H7 (cell line): ENCODE measurements at places on chromosomes 11 and 22. TPM values are rescaled to one million over a fixed set of nuclear protein-coding genes. Genes with fewer than 3 reads are reported as not detected.

VSIG2 gene
- total RNA-seq, result 0.48 and 0.90 TPM in 2 replicates

TBX1 gene
- total RNA-seq, result 6.2 and 6.7 TPM in 2 replicates

SNU13 gene
- 140 TPM in 2 replicates for total RNA-seq

- DNase-seq, result no peak
Measured at GRCh38 chr11:73059915-73060314, 82.2 kb downstream of the FCHSD2 start.

DNA sequence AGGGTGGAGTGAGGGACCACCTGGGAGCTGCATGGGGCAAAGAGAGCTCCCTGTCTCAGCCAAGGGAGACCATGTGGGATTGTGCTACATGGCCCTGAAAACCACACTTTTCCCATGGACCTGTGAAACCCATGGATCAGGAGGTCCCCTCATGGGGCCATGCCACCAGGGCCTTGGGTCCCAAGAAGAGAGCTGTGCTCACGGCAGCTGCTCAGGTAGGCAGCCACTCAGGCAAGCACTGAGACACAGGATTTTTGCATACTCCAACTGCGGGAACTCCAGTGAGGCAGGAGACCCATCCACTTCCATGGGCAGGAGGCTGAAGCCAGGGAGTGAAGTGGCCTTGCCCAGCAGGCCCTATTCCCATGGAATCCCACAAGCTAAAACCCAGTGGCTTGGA is 190.0 kb downstream of the KCNA4 start:
- no peak for DNase-seq

DNA sequence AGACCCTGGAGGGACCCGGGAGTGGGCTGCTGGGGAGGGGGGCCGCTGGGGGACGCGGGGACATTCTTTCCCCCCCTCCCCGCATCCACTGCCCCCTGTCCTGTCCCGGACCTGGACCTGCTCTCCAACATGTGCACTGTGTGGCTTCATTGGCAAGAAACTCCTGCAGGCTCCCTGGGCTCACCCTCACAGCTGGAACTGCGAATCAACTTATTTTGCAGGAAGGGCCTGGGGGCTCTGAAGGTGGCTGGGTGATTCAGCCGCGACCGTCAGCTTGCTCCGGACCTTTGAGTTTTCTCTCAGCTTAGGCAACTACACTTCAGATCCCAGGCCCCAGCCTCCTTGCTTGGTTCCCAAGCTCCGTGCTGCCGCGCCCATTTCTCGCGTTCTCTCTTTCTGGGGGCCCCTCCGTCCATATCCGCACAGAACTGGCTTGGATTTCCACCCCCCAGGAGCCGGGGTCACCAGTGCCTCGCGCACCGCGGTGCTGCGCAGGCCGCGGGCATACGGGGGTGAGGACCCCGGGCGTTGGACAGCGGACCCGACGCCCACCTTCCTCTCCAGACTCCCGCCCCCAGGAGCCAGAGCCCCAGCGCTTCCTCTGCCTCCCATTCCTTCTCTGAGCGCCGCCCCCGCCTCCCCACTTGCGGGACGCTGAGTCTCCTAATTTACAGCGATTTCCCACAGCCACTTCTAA is 471 bp upstream of the AHNAK start:
- DNase-seq, result peak; percentile 76

GRCh38 chr11:123246749-123247495 is 51.9 kb upstream of the CLMP start:
- DNase-seq, result peak; percentile 81

- DNase-seq, result no peak
Measured at GRCh38 chr11:125902277-125902926, 604 bp downstream of the PUS3 start.

DNA sequence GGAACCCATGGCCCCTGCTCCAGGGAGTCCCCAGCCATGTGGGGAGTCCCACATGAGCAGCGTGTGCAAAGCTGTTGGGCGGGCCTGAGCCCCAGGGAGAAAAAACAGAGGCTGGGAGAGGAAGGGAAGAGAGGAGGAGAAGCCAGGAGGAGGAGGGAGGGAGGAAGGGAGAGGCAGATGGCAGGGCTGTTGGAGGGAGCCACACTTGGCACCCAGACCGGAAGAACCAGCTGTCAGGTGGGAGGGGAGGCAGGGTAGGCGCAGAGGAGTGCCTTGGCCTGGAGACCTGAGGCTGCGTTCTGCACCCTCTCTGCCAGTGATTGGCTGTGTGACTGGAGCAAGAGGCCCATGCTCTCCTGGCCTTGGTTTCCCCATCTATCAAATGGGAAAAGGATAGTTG is 6.7 kb downstream of the SYNGR1 start:
- DNase-seq, result peak; percentile 28

- DNase-seq, result peak; percentile 64
Measured at GRCh38 chr22:46374663-46375474, 39.4 kb downstream of the TRMU start.

DNA sequence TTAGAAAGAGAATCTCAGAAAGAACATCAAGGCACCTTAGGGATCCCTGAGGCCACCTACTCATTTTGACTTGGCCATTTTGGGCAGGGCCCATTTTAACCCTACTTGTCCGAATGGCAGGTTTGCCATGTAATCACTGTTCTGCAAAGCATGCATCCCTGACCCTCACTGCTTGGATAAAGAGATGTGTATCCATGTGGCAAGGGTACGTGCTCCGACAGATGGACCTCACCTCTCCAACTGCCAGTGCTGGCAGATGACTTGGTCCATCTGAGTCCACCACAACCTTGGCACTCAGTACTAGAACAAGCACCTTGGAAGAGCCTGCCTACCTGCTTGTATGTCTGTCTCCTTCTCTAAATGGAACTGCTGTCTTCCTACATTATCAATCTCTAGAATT is 139.4 kb downstream of the SPATA19 start:
- no peak for DNase-seq
